Stimulated activated CD8-positive, alpha-beta memory T cell treated with anti-CD3 and anti-CD28 coated beads, Interleukin-15, amount 100 ng/mL, for 1 hour (primary cell): ENCODE measurements at places on chromosomes 3 and 15.

- DNase-seq: no peak
Observed at GRCh38 chr15:70362350-70362749, 264.6 kb upstream of the TLE3 start.

DNA sequence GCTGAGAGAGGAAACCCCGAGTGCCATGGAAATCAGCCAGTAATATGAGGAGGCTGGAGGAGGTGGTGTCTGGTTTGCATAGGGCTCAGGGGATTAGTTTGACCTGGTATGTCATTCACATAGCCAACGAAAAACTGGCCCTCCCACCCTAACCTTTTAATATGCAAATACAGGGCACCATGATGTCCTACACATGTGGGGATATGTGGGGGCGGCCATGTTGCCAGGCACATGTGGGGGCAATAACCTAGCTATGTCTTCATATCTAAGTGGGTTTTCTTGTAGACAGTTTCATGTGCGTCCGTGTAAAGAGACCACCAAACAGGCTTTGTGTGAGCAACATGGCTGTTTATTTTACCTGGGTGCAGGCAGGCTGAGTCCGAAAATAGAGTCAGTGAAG is 110.1 kb downstream of the MOBP start:
- no peak for DNase-seq

GRCh38 chr3:106534206-106534605 is 665.4 kb upstream of the CBLB start:
- DNase-seq: peak; percentile 4

DNA sequence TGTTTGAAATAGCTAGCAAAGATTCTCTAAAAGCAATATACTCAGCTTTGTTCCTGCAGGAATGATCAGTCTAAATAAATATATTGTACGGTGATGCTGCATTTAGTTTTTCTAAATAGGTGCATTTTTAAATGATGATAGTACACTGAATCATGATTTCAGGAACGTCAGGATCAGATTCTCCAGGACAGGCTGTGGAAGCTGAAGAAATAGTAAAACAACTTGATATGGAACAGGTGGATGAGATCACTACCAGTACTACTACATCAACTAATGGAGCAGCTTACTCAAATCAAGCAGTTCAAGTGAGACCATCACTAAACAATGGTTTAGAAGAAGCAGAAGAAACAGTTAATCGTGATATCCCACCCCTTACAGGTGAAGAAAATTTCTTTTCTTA is 46.3 kb upstream of the EIF3J start:
- DNase-seq: no peak

GRCh38 chr3:45943207-45943846 is at the start of gene CXCR6:
CXCR6 (plus strand) TSS chr3:45943464; CDS start chr3:45946482, 3,018 bp downstream.
- DNase-seq: peak; percentile 8
